ENCODE measurements at places on chromosomes 16 and 17. TPM values are rescaled to one million over a fixed set of nuclear protein-coding genes. Genes with fewer than 3 reads are reported as not detected.

GRCh38 chr16:64910356-64910755, 211.5 kb downstream of the CDH11 start:
- peak; percentile 42 for DNase-seq

GRCh38 chr17:77356690-77357201, 216.0 kb downstream of the SEC14L1 start:
- DNase-seq: peak; percentile 20

DNA sequence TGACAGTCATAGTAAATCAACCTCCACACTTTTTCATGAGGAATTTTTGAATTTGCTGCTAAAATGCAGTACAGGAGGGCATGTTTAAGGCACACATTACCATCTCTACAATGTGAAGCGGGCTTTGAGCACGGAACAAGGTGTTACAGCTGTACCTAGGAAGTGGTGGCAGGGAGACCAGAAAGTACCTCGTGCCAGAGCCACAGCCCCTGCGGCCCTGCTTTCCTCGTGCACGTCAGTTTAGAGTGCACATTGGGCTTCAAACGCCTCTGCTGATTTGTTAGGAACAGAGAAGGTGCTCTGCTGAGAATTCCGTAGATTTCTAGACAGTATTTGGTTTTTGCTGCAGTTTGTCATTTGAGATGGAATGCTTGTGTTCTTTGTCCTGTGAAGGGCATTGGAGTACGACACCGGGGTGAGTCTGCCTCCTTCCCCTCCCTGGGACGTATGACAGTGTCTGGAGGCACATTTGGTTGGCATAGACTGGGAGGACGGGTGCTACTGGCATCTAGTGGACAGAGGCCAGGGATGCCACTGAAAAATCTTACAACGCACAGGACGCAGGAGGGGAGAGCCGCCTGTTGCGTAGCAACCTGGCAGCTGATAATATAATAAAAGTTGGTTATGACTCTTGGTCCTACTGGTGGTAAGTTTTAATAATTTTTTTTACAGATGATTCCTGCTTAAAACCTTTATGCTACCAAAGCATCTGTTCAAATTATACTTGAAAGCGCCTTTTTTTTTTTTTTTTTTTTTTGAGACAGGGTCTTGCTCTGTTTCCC, 9.1 kb downstream of the FOXK2 start:
- DNase-seq: peak; percentile 90

DNA sequence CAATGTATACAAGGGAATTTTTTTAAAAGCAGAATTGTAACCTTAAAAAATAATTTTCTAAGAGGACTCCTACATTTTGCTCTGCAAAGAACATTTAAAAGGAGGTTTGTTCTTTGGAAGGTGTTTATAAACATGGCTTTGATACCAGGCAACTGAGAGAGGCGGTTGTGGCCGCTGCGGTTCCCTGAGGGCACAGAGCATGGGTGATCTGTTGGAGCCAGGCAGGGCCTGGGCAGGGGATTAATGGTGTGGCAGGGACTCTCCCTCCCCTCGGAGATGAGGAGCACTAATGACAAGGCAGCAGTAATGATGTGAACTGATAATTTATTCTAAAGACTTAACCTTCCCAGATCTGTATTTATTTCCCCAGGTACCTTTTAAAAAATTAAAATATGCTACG, 65.4 kb downstream of the WWP2 start:
- no peak for DNase-seq

DNA sequence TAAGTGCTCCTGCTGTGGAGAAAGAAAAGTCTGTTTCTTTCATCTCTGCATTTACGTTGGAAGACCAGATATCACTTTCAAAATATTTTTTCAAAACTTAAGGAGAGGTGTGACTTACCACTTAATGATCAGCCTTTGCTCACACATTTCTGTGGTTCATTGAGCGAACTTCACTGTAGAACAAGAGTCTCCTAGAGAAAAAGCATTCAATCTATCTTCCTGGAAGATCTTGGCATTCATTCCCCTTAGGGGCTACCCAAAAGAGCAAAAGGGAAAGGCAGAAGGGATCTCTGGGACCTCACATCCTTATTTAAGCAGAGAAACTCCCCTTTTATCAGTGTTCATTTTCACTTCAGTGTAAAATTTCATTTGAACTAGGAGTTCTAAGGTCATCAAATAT, 61.2 kb downstream of the HS3ST3A1 start:
- no peak for DNase-seq

Gene RAMP2
- polyA plus RNA-seq: 134 TPM

Gene SEPTIN12
- not detected for polyA plus RNA-seq

All from kidney (tissue), 22 donors.